WTC11 (cell line): ENCODE measurements at places on chromosomes 6 and 20.

DNA sequence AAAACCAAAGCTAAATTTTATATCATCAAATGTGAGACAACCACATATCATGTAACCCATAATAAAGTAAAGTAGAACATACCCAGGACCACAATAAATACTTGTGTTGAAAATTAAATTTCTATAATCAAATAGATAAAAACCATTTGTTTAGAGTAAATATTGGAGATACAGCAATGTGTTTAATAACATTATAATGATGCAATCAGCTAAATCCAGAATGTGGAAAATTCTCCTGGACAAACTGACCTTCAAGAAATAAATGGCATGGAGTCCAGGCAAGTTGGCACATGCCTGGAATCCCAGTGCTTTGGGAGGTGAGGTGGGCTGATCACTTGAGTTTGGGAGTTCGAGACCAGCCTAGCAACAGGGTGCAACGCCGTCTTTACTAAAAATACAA lies 84.0 kb downstream of the GPX5 start:
- DNase-seq, result no peak

- DNase-seq, result no peak
These were observed 16.6 kb upstream of the TXLNB start for GRCh38 chr6:139308286-139308916.

DNA sequence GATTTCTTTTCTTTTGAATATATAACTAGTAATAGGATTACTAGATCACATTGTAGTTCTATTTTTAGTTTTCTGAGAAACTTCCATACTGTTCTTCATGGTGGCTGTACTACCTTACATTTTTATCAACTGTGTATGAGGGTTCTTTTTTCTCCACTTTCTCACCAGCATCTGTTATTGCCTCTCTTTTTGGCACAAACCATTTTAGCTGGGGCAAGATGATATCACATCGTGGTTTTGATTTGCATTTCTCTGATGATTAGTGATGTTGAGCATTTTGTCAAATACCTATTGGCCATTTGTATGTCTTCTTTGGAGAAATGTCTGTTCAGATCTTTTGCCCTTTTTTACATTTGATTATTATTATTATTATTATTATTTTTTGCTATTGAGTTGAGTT lies 86.1 kb upstream of the TCF21 start:
- no peak for DNase-seq

DNA sequence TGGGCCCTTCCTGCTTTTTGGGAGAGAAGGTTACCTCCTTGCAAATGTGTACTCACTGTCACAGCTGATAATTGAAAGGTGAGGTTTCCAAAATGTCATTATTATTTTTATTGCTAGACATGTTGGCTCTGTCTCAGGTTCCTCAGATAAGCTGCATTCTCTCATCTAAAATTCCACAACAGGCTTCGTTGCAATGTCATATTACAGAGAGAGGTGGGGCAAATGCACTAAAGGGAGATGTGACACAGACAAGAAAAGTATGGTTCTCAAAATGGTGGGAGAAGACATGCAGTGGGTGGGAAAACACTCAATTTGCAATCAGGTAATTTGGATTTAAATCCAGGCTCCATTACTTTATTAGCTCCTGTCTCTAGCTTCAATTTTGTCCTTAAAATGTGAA lies 256.4 kb upstream of the POU3F2 start:
- DNase-seq, result no peak

DNA sequence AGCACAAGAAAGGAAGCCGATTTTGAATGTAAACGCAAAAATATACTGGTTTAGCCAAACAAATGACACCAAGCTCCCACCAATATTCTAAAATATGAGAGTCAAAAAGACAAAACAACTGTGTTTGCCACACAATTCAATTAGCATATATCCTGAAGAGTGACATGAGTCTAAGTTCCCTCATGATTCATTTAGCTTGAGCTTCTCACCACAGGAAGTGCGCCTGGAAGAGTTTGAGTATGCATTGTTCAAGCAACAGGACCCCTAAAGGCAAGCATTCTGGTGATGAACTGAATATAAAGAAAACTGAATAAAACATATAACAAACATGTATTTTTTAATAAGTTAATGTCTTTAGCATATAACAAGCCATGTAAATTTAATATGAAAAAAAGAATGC lies 115.2 kb upstream of the RUNX2 start:
- no peak for DNase-seq

- no peak for DNase-seq
These were observed 1.7 kb upstream of the ADGRF5 start for GRCh38 chr6:46923476-46923875.

DNA sequence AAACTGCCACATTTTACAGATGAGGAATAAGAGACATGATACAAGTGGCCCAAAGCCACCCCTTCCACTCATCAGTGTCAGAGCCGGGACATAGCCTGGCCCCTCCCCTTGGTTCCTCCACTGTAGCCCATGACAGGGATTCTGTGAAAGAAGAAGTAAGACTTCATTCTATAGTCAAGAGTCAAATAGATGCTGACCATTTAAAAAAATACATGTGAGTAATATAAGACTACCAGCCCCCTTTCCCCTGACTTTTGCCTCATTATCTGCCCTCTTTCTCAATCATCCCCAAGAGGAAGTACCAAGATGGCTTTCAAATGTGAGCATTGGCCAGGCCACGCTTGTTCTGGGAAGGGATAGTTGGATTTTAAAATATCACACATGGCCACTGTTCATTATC lies 57.8 kb upstream of the TAB2 start:
- no peak for DNase-seq

- DNase-seq, result no peak
These were observed 698 bp downstream of the SFTA2 start for GRCh38 chr6:30931272-30931671.
